ENCODE measurements at places on chromosomes 16 and 17. TPM values are rescaled to one million over a fixed set of nuclear protein-coding genes. Genes with fewer than 3 reads are reported as not detected.

The RNF112 gene
- total RNA-seq, result 0.36 TPM

DNA sequence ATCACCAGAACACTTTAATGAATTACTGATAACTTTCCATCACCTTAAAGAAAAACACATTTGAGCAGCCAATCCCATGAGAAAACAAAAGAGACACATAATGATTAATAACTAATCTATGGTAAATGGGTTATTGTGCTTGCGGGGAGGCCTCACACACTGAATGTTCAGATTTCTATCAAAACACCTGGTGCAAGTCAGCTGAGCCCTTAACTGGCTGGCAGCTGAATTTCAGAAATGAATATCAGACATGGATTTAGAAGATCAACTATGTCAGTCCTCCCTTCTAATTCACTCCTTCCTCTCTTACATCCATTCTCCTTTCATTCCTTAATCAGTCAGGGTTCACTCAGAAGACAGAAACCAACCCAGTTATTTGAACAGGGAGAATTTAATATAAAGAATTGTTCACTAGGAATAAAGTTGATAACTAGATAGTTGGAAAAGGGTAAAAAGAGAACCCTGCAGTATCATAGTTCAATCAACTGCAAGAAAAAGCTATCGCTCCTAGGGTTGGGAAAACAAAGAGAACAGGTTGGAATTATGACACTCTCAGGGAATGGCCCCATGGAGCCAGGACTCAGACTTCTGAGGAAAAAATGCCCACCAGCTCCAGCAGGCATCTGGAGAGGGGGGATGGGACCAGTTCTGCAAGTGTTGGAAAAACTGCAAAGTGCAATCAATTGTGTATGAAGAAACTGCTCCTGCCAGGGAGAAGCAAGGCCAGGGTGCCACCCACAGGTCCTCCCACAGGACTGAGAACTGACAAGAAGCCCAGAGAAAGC lies 577.1 kb upstream of the CDH5 start:
- no peaks in the 10 kb centered on the region for H3K4me1 ChIP-seq
- DNase-seq, result no peak
- no peaks in the 10 kb centered on the region for H3K27me3 ChIP-seq
- no peak overlapping the region for H3K27ac ChIP-seq
- no peak overlapping the region for H3K4me3 ChIP-seq

DNA sequence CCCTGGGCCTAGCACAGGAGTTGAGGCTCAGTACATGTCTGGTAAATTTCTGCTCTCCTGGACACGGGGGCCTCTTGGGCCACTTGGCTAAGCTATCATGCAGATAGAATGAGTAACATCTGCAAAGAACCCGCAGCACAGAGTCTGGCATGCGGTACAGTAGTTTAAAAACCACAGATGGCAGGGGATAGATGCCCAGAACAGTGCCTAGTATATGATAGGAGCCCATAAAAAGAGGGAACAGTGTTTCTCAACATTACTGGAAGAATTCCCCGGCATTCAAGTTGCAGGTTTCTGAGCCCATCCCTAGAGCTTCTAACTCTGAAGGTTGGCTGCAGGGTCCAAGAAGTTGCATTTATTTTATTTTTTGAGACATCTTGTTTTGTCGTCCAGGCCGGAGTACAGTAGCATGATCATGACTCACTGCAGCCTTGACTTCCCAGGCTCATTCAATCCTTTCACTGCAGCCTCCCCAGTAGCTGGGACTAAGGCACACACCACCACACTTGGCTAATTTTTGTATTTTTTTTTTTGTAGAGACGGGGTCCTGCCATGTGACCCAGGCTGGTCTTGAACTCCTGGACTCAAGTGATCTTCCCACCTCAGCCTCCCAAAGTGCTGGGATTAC lies 5.8 kb downstream of the CDIPT start:
- H3K4me1 ChIP-seq, result peaks cover 7% of the 10 kb centered on the region
- no peak overlapping the region for H3K4me3 ChIP-seq
- H3K36me3 ChIP-seq, result peaks cover 14% of the 10 kb centered on the region
- H3K27me3 ChIP-seq, result no peaks in the 10 kb centered on the region
- peak; percentile 61 for DNase-seq

DNA sequence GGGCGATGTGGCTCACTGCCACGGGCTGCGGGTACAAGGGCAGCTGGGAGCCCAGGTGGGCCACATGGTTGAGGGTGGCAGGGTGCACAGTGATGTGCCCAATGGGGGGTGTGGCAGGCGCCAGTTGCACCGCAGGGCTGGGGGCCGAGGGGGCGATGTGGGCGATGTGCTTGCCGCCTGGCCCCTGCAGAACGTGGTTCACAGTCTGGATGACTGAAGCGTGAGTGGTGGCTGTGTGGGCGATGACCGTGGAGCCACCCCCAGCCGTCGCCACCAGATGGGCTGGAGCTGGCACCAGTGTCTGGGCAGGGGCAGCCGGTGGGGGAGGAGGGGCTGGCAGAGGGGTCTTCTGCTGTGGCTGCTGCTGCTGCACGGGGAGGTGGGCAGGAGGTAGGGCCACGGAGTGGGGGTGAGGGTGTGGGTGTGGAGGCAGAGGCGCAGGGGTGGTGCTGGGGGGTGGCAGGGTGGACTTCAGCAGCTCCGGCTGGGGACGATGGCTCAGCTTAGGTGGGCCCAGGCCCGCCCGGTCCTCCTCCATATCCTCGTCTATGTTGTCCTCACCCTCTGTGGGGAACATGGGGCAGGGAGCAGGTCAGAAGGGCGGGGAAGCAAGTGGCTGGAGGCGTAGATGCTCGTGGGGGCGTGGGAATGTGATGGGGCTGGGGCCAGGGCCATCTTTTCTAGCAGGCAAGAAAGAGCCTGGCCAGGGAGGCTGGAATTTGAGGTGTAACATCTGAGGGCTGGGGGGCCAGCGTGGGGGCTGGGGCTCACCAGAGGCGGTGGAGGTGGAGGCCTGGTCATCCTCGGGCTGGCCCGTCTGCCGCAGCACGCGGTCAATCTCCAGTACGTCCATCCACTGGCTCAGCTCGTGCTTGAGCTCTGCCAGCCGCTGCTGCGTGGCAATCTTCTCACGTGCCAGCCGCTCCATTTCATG lies 13.5 kb downstream of the MNT start:
- no peak for DNase-seq
- peaks cover 9% of the 10 kb centered on the region for H3K36me3 ChIP-seq
- no peak overlapping the region for H3K27ac ChIP-seq
- H3K27me3 ChIP-seq, result no peaks in the 10 kb centered on the region
- no peak overlapping the region for H3K4me3 ChIP-seq

GRCh38 chr17:34051046-34051445 lies 204.0 kb upstream of the CCL2 start:
- H3K27me3 ChIP-seq, result no peaks in the 10 kb centered on the region
- H3K36me3 ChIP-seq, result no peaks in the 10 kb centered on the region
- no peak overlapping the region for H3K27ac ChIP-seq
- H3K4me3 ChIP-seq, result no peak overlapping the region
- no peaks in the 10 kb centered on the region for H3K4me1 ChIP-seq

DNA sequence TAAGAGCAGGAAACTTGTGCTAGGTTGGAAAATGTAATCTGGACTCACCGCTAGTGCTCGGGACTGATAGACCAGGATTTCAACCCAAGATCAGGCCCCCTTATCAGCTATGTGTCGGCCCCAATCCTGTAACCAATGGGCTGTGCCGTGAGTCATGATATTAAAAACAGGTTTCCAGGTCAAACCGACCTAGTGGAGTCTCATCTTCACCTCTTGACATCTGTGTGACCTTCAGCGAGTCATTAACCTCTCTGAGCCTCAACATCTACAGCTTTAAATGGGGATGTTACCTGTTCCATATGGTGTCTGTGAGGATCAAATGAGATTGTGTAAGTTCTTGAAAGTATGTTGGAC lies 512 bp downstream of the PMM2 start:
- peak overlapping the region; percentile 97 for H3K27ac ChIP-seq
- no peaks in the 10 kb centered on the region for H3K27me3 ChIP-seq
- H3K4me3 ChIP-seq, result peak overlapping the region; percentile 91
- no peak for DNase-seq

- no peak overlapping the region for H3K4me3 ChIP-seq
- no peak overlapping the region for H3K27ac ChIP-seq
- H3K36me3 ChIP-seq, result no peaks in the 10 kb centered on the region
- H3K4me1 ChIP-seq, result peaks cover 13% of the 10 kb centered on the region
- H3K27me3 ChIP-seq, result peaks cover 33% of the 10 kb centered on the region
Measured at GRCh38 chr17:4607773-4608187, 23.5 kb downstream of the SMTNL2 start.

The HCRT gene
- not detected for total RNA-seq

DNA sequence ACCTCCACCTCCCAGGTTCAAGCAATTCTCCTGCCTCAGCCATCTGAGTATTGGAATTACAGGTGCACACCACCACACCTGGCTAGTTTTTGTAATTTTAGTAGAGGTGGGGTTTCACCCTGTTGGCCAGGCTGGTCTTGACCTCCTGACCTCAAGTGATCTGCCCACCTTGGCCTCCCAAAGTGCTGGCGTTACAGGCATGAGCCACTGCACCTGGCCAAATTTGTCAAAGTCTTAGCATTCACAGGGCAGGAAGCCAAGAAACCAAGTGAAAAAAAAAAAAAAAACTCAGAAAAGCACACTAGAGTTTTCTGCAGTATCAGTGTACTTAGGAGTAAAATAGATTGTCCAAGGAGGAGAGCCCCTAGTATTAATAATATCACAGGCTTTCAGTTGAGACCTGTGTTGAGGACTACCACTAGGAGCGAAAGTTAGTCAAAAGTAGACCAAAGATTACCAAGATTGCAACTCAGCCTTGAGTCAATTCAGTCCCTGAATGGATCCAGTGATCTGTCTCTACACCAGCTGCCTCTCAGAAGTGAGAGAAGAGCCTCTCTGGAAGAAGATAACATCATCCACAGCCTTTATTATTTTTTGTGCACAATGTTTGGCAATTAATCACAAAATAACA lies 159.7 kb downstream of the CEP112 start:
- H3K27me3 ChIP-seq, result no peaks in the 10 kb centered on the region
- H3K36me3 ChIP-seq, result no peaks in the 10 kb centered on the region
- no peak overlapping the region for H3K27ac ChIP-seq
- H3K4me1 ChIP-seq, result no peaks in the 10 kb centered on the region
- H3K4me3 ChIP-seq, result no peak overlapping the region

DNA sequence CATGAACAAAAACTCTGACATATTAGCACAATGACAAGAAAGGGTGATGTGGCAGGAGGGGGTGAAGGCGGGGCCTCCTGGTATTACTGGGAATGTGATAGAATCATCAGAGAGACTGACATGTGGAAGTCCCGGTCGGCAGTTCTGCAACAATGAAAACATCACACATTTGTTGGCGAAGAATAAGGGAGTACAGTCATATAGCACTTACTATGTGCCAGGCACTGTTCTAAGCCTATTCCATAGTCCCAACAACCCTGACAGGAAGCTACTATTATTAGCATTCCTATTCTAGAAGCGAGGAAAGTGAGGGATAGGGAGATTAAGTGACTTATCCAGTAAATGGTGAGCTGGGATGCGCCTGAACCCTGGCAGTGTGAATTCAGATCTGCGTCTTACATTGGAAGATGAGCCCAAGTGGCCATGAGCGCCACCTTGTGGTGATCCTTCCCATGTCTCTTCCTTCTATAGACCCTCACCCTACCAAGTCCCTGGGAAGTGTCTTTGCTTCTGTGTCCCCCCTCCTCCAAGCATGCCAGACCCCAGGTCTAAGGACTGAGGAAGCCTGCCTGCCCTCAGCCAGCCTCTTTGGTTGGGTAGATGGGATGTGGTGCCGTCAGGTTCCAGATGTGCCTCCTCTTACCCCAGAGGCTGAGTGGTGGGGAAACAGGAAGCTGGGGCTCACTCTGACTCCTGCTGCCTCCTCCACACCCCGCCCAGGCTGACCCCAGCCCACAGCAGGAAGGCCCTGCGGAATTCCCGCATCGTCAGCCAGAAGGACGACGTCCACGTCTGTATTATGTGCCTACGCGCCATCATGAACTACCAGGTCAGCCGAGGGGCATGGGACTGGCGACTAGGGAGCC lies 14.0 kb downstream of the FMNL1 start:
- peaks cover 10% of the 10 kb centered on the region for H3K27me3 ChIP-seq
- no peaks in the 10 kb centered on the region for H3K36me3 ChIP-seq
- DNase-seq, result peak; percentile 40
- H3K4me1 ChIP-seq, result no peaks in the 10 kb centered on the region

The ATP2A1 gene
- total RNA-seq, result 2.0 TPM

GRCh38 chr17:15981646-15982580 lies 17.6 kb downstream of the ZSWIM7 start:
- H3K27ac ChIP-seq, result peak overlapping the region; percentile 32
- no peaks in the 10 kb centered on the region for H3K27me3 ChIP-seq
- H3K4me1 ChIP-seq, result peaks cover 13% of the 10 kb centered on the region
- peak; percentile 62 for DNase-seq
- H3K4me3 ChIP-seq, result no peak overlapping the region
- peaks cover 20% of the 10 kb centered on the region for H3K36me3 ChIP-seq

- no peak overlapping the region for H3K4me3 ChIP-seq
- no peaks in the 10 kb centered on the region for H3K36me3 ChIP-seq
- DNase-seq, result no peak
- no peak overlapping the region for H3K27ac ChIP-seq
- H3K4me1 ChIP-seq, result no peaks in the 10 kb centered on the region
Measured at GRCh38 chr17:74011966-74012365, 191.5 kb upstream of the RPL38 start.

The DYNLRB2 gene
- not detected for total RNA-seq

The TBC1D3 gene
- total RNA-seq, result not detected

DNA sequence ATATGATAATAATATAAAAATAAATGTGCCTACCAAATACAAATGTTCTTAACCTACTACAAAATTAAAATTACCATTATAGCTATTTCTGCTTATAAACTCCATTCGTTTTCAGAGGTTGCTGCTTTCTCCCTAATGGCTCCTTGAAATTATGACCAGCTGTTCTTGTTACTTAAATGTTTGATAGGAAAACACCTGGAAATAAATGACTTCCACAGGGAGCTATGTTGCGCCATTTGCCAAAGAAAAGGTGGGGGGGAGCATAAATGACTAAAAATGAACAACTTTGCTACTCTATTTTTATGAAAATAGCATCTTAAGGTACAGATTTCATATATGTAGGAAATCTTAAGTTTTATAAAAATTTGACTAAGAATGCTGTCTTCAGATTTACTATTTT lies 157.5 kb upstream of the MON1B start:
- DNase-seq, result no peak
- no peak overlapping the region for H3K27ac ChIP-seq

DNA sequence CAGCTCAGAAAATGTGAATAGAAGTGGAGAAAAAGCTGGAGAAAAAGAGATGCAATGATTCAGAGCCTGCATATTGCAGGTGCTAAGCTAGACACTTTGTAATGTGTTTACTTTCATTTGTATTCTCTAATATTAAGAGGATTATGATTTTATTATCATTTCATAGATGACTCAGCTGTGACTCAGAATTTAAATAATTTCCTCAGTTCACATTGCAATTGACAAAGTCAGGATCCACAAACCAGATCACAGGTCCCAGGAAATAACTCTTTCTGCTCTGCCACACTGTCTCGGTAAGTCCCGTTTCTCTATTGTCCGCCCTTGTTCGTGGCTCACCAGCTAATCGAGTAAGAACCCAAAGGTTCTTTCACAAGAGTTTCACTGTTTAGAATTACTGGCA lies 235.4 kb upstream of the MON1B start:
- H3K27me3 ChIP-seq, result no peaks in the 10 kb centered on the region
- no peak overlapping the region for H3K4me3 ChIP-seq
- H3K27ac ChIP-seq, result no peak overlapping the region
- no peaks in the 10 kb centered on the region for H3K36me3 ChIP-seq

The PRAC1 gene
- total RNA-seq, result not detected

The RAB40C gene
- total RNA-seq, result 12.6 TPM

The FBXL19 gene
- total RNA-seq, result 42.5 TPM

The ENPP7 gene
- not detected for total RNA-seq

GRCh38 chr17:37123386-37123785 lies 174.6 kb downstream of the AATF start:
- peaks cover 19% of the 10 kb centered on the region for H3K36me3 ChIP-seq
- no peak for DNase-seq
- no peaks in the 10 kb centered on the region for H3K27me3 ChIP-seq
- H3K27ac ChIP-seq, result no peak overlapping the region
- no peaks in the 10 kb centered on the region for H3K4me1 ChIP-seq
- H3K4me3 ChIP-seq, result no peak overlapping the region

Data from astrocyte (in vitro differentiated cells and primary cell).